ENCODE measurements at places on chromosomes 1 and 21. TPM values are rescaled to one million over a fixed set of nuclear protein-coding genes. Genes with fewer than 3 reads are reported as not detected.

The INKA2 gene
- total RNA-seq = 1.4 TPM

The SERTAD4 gene
- total RNA-seq = not detected

The SLC5A3 gene
- 25.7 TPM for total RNA-seq

The CD247 gene
- total RNA-seq = 105 TPM

GRCh38 chr1:24868016-24868875 lies 61.8 kb downstream of the RUNX3 start:
- DNase-seq = peak; percentile 4

DNA sequence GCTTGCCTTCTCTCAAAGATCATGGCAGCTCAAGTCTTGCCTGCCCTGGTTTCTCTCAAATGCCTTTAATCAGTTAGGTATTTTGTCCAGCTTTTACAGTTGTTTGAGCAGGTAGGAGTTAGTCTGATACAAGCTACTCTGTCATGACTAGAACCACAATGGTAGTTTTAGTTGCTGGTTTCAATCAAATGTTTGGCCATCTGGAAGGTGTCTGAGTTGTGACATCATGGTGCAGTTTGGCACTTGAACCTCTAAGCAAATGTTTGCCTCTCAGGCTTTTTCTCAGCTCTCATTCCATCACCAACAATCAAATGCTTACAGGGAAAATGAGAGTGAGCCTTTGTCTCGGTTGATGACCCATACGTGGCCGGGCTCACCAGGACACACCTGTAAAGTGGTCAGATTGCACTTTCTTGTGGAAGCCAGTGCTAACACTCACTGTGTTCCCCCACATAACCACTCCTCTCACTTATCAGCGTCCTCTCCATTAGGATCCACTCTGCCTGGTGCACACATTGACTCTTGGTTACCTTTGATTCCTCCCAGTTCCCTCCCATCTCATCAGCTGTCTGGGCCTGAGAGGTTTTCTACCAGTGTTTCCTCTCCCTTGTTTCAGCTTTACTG lies 67.5 kb downstream of the CCDC185 start:
- no peak for DNase-seq

GRCh38 chr1:117096951-117097408 lies 24.6 kb downstream of the TRIM45 start:
- no peak for DNase-seq

DNA sequence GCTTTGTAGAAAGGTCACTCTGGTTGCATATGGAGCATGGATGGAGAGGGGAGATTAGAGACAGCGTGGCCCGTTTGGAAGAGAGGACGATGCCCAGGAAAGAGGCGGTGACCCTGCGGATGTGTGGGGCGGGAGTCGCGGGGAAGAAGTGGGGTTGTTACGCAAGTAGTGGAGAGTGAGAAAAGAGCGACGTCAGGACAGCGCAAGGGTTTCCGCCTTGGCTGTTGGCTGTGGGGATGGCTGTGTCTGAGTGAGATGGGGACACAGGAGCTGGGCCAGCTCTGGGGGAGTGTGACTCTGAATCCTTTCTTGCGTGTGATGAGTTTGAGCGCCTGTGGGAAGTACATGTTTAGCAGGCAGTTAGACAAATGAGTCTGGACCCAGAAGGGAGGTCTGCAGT lies 3.8 kb downstream of the B4GALT2 start:
- DNase-seq = no peak

- DNase-seq = no peak
These were observed 55.0 kb downstream of the NID1 start for GRCh38 chr1:236009857-236010256.

- no peak for DNase-seq
These were observed 18.9 kb downstream of the METTL13 start for GRCh38 chr1:171800342-171800741.

DNA sequence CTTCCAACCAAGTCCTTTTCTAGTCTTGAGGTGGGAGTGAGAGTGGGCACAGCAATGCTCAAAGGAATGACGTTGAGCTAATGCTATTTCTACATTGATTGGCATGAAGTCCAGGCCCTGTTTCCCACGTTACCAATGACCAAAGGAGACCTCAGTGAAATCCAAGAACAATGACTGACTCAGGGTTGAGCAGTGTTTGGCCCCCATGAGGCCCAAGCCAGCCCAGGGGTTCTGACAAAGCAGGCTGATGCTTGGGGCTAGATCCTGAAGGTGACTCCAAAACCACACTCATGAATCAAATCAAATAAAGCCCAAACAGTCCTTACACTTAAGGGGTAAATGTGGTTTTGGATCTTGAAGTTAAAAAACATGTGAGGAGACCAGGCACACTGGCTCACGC lies 278.5 kb upstream of the GJB5 start:
- DNase-seq = no peak

DNA sequence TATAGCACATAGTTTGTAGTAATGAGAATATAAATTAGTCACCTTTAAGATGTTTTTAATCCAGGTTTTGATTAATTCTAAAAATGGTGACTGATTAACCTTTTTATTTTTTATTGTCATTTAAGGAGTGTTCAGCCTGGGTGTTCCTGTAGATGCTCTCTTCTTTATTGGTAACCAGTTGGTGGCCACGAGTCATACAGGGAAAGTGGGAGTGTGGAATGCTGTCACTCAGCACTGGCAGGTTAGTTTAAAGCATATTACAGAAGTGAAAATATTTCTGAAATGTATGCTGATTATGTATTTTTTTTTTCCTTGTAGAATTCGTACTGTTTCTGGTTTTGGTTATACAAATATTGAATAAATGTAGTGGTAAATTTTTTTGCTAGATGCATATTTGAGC lies 28.1 kb downstream of the KCTD3 start:
- DNase-seq = no peak

- DNase-seq = no peak
These were observed 125.4 kb upstream of the TMEM51 start for GRCh38 chr1:15028102-15028501.

DNA sequence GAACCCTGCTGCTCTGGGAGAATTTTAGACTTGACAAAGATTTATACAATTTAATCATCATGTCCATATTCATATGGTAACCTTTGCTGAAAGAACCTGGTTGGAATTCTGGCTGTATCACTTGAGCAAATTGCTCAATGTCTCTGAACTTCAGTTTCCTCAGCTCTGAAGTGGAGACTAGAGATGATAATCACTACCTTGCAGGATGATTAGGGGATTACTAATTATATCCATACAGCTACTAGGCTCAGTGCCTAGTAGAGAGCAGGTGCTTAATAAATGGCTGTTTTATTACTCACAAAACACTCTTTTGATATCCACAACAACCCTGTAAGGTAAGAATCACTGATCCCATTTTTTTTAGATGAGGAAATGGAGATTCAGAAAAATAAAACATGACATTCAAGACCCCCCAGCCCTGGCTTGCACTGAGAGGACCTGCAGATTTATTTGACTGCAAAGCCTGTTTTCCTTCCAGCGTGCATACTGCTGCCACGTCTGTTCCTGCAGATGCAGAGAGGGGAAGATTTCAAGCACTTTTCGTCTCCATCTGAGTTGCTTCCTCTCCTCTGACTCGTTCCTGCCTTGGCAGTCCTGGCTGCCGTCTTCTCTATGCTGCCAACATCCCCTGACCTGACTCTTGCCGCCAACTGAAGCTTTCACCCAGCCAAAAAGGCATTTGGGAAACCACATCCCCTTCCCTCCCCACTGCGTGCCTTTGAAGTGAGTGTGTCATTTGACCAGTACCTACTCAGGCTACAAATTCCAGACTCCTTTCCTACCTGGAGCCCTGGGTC lies 203.0 kb downstream of the PLPP3 start:
- no peak for DNase-seq

Measured in activated CD4-positive, alpha-beta memory T cell treated with anti-CD3 and anti-CD28 coated beads for 36 hours (primary cell).